ENCODE measurements at places on chromosomes 3 and 15.
A peak's percentile ranks its signal among the peaks of the same experiment; 100 is the strongest.

DNA sequence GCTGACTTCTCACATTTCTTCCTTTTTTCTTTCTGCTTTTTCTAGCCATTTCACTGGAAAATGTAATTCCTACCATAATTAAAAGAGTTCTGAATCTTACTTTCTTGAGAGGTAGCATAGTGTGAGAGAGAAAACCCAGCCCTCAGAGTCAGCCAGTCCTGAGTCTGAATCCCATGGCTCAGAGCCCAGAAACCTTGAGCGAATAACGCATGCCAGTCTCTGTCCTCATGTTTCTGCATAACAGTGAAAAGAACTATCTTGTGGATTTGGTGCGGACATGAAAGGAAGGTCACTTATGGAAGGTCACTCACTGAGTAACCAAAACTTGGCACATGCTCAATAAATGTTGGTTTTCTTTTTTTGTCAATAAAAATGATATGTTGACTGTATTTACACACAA, 29.3 kb upstream of the SLCO3A1 start:
- DNase-seq = no peak

GRCh38 chr15:25329696-25330095, 109.1 kb downstream of the UBE3A start:
- no peak for DNase-seq

DNA sequence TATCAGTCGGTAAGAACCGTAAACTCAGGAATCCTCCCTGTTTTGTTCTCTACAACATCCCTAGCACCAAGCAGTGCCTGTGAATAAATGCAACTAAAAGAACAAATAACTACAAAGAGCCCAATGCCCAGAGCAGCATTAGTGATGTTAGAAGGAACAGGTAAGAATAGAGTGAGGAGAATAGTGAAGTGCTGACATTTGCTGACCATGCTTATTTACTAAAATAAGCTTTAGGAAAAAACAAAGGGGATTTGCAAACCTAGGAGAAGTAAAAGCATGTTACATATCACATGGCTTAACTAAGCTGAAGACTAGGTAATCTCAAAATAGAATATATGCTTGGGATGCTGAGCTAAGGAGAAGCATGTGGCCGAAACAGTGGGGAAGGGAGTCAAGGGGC, 186.1 kb upstream of the SLC2A2 start:
- DNase-seq = no peak

DNA sequence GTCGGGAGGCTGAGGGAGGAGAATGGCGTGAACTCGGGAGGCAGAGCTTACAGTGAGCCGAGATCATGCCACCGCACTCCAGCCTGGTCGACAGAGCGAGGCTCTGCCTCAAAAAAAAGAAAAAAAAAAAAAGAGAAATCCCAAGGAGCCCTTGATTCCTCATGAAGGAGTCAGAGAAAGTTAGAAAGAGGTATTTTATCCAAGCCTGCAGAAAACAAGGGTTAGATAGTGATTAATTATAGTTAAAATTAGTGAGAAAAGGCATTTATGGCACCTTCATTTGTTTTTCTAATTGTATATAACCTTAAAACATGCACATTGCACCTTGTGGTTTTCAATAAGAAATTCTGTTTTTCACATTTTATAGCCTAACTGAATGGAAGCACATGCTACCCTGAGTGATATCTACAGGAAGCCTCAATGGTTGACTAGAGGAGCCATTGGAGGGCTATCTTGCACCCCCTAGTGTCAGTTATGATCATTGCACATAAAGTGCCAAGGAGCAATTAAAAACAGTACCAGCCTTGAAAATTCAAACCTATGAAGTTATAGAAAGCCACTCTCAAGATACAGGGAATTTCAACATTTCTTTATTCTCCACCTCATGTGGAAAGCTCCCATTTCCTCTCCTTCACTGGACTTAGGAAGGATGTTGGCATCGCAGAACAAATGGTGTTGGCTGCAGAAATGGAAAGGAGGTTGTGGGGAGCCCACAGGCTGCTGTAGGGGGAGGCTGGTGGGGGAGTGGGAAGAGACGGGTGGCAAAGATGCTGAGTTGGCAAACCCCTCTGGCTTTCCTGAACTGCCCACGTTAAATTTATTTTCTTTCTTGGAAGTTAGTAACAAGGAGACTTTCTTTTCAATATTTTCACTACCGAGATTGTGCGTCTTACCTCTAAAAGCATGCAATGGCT, 48.5 kb downstream of the ITGA11 start:
- peak; percentile 78 for DNase-seq

GRCh38 chr3:66481071-66482017, 19.5 kb downstream of the LRIG1 start:
- no peak for DNase-seq

DNA sequence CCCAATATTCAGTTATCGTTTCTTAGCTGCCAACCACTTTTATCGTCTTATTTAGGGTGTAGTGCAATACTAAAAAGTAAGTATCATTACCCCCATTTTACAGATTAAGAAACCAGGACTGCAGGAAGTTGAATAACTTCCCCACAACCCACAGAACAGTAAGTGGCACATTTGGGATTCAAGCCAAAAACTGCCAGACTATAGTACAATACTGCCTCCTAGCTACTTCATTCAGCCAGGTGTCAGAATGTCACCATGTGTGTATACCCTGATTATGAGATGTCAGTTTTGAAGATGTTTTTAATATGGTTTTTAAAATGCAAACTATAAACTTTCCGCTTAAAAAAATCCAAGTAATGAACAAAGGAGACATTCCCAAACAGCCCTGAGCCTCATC, 74.2 kb upstream of the PROK2 start:
- DNase-seq = peak; percentile 78

- DNase-seq = peak; percentile 85
Measured at GRCh38 chr3:101779047-101779821, at the start of gene NXPE3. NXPE3 (plus strand) TSS chr3:101779211; CDS start chr3:101785597, 6,386 bp downstream.

- peak; percentile 46 for DNase-seq
Measured at GRCh38 chr3:13419505-13420044, 547 bp downstream of the NUP210 start.

- DNase-seq = no peak
Measured at GRCh38 chr3:184760337-184761074, 48.6 kb upstream of the MAGEF1 start.

- DNase-seq = no peak
Measured at GRCh38 chr15:38690216-38690615, 125.6 kb upstream of the RASGRP1 start.

- DNase-seq = no peak
Measured at GRCh38 chr3:81500039-81500438, 261.4 kb downstream of the GBE1 start.

GRCh38 chr3:150736316-150736719, 26.7 kb downstream of the SIAH2 start:
- no peak for DNase-seq

DNA sequence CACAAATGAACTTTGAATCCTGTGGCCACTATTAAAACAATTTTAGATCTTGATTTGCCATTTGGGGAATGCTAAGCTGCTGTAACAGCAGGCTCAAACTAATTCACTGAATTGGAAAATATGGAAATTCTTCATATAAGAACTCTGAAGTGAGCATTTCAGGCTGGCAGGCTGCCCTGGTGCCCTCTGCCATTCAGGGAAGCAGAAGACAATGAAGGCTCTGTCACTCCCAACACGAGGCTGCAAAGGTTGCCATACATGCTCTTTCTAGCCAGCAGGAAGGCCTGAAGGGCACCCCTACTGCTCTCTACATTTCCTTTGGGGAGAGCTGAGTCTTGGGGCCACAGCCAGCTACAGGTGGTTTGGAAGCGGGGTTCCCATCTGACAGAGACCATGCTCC, 88.0 kb downstream of the GABRG3 start:
- DNase-seq = no peak

GRCh38 chr3:28972921-28973320, 307.9 kb upstream of the RBMS3 start:
- no peak for DNase-seq

GRCh38 chr15:94229591-94230369, 1.6 kb upstream of the MCTP2 start:
- peak; percentile 79 for DNase-seq

DNA sequence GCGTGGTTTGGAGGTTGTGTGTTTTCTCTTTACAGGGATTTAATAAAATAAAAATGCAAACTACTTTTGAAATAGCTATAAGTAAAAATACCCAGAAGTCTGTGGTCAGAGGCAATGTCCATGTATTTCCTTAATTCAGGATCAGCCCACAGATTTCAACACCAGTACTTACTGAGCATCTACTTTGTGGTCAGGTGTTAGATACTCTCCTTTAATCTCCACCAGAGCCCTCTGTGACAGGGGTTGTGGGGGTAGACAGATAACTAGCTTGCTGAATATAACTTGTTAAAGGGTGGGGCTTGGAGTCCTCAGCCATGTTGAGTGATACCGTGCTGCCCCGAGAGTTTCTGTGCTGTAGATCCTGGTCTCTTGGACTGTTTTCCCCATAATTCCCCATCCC, 244.1 kb upstream of the NR2E3 start:
- no peak for DNase-seq

DNA sequence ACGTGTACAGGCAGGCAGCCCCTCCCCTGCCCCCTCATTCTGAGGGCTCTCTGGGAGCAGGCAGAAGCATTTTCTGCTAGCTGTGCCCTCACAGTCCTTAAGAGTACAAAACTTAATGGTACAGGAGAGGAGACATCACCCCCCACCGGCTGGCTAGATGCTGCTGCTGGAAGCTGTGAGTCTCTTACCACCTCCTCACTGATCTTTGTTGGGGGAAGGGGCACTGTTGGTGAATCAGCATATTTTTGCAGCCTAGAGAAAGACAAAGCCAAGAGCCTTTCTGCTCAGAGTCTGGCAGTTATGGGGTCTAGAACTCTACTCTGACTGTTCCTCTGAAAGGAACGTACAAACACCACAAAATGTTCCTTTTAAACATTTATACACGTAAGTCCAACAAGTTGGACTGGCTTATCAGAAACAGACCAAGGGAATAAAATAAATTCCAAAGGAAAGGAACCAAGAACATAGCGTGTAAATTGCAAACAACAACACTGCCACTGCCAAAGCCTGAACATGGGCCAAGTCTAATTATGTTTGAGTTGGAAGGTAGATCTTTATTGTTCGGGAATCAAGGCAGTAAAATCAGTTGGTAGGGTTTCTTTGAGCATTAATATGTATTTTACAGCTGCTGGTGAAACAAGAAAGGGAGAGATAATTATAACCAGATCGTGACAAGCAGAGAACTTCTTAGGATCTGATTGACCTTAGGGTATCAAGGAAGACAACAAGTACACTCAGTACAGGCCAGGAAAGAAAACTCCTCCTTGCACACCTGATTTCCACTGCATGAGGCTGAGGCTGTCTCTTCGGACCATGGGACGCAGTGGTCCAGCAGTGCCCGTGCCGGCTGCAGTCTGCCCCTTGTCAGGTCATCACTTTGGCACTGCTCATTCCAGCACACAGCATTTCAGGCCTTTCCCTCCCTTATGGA, 27.4 kb downstream of the CLK3 start:
- DNase-seq = no peak

GRCh38 chr15:62553911-62554563, 389.0 kb upstream of the C2CD4B start:
- DNase-seq = no peak

DNA sequence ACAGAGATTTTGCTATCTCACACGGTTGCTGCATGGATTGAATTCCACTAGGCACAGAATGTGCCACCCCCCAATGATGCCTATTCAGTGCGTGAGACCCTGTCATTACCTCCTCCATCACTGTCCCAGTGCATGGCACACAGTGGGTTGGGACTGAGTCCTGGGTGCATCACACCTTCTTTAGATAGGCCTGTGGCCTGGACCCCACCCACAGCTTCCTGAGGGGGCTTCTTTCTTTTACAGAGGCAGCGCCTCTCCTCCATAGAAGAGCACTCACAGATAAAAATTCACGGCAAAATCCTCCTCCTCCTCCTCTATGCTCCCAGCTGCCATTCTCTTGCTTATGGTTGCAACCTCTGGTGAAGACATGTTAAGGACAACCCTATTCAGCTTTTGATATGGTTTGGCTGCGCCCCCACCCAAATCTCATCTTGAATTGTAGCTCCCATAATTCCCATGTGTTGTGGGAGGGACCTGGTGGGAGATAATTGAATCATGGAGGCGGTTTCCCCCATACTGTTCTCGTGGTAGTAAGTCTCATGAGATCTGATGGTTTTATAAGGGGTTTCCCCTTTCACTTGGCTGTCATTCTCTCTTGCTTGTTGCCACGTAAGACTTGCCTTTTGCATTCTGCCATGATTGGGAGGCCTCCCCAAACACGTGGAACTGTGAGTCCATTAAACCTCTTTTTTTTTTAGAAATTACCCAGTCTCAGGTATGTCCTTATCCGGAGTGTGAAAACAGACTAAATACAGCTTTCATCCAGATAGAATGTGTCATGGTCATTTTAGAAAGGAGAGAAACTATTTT, 147.6 kb downstream of the KLF13 start:
- DNase-seq = peak; percentile 14

- DNase-seq = peak; percentile 54
Measured at GRCh38 chr3:134374105-134374790, at the start of gene AMOTL2. AMOTL2 (minus strand) TSS chr3:134374447; CDS start chr3:134371433, 3,014 bp downstream.

DNA sequence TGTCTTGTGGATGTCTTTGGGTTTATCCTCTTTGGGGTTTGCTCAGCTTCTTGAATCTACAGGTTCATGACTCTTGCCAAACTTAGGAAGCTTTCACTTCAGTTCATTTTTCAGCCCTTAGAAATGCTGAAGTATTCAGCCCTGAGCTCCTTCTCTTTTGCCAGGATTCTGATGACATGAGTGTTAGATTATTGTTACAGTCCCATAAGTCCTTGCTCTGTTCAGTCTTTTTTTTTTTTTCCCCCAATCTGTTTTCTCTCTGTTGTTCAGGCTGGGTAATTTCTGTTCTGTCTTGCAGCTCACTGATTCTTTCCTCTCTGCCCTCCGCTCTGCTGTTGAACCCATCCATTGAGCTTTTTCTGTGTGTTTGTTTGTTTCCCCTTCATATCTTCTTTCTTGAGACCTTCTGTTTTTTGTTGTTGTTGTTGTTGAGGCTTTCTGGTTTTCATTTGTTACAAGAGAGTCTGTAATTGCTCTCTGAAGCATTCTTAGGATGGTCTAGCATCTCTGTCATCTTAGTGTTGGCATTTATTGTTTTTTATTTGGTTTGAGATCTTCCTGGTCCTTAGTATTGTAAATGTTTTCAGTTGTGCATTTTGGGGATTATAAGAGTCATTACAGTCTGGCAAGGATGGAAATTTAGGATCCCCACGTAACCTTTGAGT, 18.4 kb downstream of the LRCH3 start:
- DNase-seq = no peak

GRCh38 chr15:59549301-59550185, 62.0 kb upstream of the GCNT3 start:
- no peak for DNase-seq

DNA sequence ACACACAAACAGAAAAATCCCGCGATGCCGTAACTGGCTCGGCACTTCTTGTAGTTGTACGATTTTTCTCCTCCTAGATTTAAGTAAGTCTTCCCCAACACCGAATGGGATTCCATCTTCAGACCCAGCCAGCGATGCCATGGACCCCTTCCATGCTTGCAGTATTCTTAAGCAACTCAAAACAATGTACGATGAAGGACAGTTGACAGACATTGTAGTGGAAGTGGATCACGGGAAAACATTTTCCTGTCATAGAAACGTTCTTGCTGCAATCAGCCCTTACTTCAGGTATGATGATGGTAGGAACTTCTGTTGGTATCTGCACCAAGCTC, 763 bp downstream of the KBTBD8 start:
- DNase-seq = no peak

All from suppressor macrophage treated with lipopolysaccharide for 4 hours (primary cell).